ENCODE measurements at places on chromosomes 5 and 9.

DNA sequence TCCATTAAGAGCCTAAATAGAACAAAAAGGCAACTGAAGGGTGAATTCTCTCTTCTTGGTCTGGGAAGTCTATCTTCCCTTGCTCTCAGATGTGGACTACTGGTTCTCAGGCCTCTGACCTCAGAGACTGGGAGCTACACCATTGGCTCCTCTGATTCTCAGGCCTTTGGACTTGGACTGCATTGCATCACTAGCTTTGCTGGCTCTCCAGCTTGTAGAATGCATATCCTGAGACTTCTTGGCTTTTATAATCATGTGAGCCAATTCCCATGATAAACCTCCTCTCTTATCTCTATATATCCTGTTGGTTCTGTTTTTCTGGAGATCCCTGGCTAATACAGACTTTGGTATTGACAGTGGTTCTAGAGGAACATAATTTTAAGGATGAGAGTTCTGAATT lies 89.8 kb downstream of the PSAT1 start:
- no peak for DNase-seq

- DNase-seq: no peak
These were observed 7.5 kb upstream of the TTC1 start for GRCh38 chr5:160001457-160001856.

DNA sequence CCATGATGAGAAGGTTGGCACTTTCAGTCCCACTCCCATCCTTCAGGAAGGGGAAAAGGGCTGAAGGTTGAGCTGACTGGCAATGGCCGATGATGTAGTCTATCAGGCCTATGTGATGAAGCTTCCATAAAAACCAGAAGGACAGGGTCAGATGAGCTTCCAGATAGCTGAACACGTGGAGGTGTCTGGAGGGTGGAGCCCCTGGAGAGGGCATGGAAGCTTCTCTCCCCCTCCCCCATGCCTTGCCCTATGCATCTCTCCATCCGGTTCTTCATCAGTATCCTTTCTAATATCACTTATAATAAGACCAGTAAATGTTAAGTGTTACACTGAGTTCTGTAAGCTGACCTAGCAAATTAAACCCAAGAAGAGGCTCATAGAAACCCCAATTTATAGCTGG lies 32.6 kb upstream of the SMU1 start:
- DNase-seq: no peak

GRCh38 chr5:139138809-139139208 lies 59.4 kb downstream of the SIL1 start:
- DNase-seq: no peak

DNA sequence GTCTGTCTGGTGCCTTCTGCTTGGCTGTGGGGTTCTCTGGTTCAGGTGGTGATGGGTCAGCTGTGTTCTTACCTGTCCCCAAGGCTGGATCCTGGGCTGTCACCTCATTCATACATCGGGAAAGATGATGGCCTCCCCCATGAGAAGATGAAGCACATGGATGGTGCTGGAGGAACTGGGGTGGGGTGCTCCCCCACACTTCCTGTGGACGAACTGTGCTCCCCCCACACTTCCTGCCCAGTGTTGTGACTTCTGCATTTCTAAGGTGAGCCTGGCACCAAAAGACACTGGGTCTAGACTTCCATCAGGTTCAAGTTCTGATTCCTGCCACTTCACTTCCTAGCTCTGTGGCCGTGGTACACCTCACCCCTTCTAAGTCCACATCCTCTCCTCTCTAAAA lies 4.3 kb upstream of the SURF6 start:
- peak; percentile 71 for DNase-seq

GRCh38 chr5:142527234-142527633 lies 158.7 kb downstream of the FGF1 start:
- DNase-seq: no peak

- no peak for DNase-seq
These were observed 71.2 kb downstream of the MROH2B start for GRCh38 chr5:40999966-41000365.

GRCh38 chr5:23675456-23675855 lies 168.0 kb downstream of the PRDM9 start:
- DNase-seq: no peak

DNA sequence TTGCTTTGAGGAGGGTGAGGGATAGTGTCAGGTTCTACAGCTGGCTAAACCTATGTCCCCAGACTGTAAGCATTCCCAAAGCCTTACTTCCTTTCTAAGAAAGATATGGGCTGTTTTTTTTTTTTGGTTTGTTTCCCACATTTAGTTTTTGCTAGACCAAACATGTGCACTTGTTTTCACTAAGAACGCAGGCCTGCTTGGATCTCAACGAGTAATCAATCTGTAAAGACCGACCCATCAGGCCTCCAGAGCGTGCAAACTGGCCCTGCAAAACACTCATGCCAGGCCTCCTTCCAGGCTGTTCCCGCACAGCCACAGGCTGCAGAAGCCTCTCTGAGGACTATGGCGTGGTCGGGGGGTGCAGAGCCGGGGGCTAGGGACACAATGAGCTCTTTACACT lies 304.8 kb upstream of the PANK3 start:
- DNase-seq: no peak

DNA sequence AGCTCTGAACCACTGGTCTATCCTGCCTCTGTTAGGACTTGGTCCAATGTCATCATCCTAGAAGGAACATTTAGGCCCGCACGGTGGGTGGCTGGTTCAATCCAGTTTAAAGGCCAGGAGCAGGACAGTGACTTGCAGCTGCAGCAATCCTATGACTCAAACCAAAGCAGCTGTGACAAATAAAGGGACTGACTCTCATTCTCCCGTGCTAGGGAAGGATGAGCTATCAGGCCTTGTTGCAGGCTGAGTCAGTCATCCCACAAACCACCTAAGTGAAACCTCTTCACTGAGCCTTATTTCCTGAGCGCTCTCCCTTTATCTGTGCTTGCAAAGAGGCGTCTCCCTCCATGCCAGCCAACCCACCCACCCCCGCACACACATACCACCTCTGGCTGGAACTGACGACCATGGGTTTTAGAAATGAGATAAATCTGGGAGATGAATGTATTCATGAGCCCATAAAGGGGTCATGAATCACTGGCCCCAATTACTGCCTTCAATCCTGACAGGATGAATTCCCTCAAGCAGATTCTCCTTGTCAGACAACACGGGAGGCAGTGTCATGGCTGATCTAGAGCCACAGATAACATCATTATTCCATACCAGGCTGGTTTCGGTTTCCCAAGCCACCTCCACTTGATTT lies 93.4 kb downstream of the KCNIP1 start:
- DNase-seq: no peak

GRCh38 chr9:128124451-128124850 lies 3.1 kb downstream of the PTGES2 start:
- DNase-seq: no peak

DNA sequence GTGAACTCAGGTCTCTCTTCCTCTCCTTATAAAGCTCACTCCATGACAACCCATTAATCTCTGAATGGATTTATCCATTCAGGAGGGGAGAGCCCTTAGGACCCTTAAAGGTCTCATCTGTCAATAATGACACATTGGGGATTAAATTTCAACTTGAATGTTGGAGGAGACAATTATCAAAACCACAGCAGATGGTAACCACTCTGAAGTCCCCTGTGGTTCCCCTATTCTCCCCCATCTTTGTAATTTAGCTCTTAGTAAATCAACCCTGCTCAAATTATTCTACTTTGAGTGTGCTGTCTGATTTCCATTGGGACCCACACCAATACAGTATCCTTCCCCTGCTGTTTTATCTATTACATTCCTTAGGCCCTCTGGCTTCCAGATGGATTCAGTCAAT lies 72.0 kb upstream of the RAI14 start:
- no peak for DNase-seq

GRCh38 chr5:35476036-35476435 lies 141.6 kb upstream of the SPEF2 start:
- peak; percentile 81 for DNase-seq

- no peak for DNase-seq
These were observed 102.1 kb upstream of the ASTN2 start for GRCh38 chr9:117516676-117517632.

GRCh38 chr5:138212828-138213160 lies 329 bp downstream of the CDC23 start:
- DNase-seq: no peak

DNA sequence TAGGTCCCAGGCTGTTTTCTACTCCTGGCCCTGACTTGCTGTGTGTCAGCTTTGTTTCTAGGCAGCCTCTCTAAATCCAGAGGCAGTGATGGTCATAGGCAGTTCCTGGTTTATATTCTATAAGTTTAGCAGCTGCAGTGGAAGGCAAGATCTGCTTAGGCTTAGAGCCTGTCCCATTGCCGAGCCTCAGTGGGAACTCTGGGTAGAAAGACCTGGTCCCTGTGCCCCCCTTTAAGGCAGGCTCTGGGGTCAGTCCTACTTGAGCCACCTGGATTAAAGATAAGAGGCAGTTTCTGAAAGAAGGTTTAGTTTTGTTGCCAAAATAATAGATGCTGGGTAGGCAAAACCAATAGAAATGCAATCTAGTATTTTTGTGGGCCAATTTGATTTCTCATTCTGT lies 13.6 kb downstream of the MCCC2 start:
- no peak for DNase-seq

DNA sequence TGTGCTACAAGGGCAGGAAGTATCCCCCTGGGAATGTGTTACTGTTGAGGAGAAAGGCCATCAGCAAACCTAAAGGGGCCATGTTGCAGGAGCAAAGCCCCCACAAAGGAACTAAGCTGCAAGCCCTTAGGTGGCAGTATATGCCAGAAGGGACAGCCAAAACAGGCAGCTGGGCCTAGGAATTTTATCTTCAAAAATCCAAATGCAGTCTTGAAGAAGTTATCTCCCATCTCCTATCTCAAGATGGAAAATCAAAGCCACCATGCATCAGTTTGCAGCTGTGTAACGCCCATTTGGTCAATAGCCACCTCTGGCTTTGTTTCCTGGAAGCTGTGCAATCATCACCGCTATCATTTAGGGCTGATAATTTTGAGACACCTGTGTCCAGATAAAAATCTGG lies 400.3 kb downstream of the ARHGEF28 start:
- no peak for DNase-seq
